ENCODE measurements at places on chromosomes 5 and 9.

- DNase-seq, result peak; percentile 34
These were observed 100.3 kb upstream of the PANK3 start for GRCh38 chr5:168679515-168679920.

DNA sequence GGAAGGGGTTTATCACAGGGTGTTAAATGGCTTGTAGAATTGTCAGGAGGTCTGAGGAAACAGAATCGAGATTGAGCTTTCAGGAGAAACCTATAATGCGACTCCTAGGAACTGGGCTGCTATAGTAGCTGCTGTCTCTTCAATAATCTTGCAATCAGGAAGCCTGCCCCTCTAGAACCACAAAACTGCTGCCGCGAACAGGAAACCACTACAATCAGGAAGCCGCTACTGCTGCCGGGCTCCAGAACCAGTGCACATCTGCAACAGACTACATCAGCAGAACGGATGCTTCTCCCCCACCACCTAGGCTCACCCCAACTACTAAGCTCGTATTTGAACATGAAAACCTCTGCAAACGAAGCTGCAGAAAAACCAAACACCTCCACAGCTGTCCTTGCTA lies 31.6 kb downstream of the TNFSF8 start:
- peak; percentile 62 for DNase-seq

DNA sequence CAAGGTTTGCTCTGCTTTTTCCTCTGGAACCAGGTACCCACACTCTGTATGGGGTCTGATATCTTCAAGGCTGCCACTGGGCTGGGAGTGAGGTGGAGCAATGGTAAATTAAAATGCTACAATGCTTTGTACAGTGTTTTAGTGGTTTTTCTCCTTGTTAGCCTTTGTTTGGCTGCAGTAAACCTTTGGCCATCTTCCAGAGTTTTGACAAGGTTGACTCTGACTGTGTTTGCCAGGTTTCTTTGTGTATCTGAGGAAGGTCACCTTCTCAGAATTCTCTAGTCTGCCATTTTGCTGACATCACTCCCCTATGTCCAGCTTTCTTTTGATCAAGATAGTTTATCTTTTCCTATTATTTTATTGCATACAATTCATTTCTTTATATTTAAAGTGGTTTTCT lies 11.2 kb downstream of the SPATA31D1 start:
- DNase-seq, result no peak

GRCh38 chr5:107875833-107876232 lies 205.1 kb upstream of the EFNA5 start:
- no peak for DNase-seq

- no peak for DNase-seq
These were observed 13.2 kb upstream of the C5orf58 start for GRCh38 chr5:170219615-170220014.

DNA sequence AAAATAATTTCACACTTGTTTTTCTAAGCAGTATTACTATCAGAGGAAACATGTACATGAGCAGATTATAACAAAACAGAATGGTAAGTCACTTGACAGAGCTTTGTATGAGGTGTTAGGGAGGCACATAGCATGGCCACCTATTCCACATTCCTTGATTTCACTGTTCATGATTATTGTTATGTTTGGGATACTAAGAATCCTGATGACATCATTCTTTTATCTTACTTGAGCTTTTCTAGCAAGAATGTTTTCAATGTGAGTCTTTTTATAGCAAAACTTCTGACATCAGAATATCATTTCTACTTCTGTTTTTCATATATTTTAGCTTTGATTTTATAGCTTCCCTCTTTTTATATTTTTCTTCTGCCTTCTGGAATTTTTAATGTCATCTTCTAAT lies 208.2 kb downstream of the DMRTA1 start:
- no peak for DNase-seq

- DNase-seq, result no peak
These were observed 595 bp downstream of the PDLIM7 start for GRCh38 chr5:177496727-177497291.

- DNase-seq, result no peak
These were observed 22.7 kb downstream of the ANKRD33B start for GRCh38 chr5:10586555-10586954.

- no peak for DNase-seq
These were observed 88.1 kb downstream of the PAX5 start for GRCh38 chr9:36945999-36946398.
